ENCODE measurements at places on chromosomes 16 and 17.

- DNase-seq, result no peak
Measured at GRCh38 chr16:74657870-74658642, 8.6 kb downstream of the RFWD3 start.

- no peak for DNase-seq
Measured at GRCh38 chr17:54948380-54948779, 20.1 kb downstream of the COX11 start.

- no peak for DNase-seq
Measured at GRCh38 chr17:79223953-79224352, 149.3 kb downstream of the ENGASE start.

- no peak for DNase-seq
Measured at GRCh38 chr17:38352245-38353085, 821 bp downstream of the SOCS7 start.

- DNase-seq, result no peak
Measured at GRCh38 chr16:51133688-51134087, 17.4 kb downstream of the SALL1 start.

DNA sequence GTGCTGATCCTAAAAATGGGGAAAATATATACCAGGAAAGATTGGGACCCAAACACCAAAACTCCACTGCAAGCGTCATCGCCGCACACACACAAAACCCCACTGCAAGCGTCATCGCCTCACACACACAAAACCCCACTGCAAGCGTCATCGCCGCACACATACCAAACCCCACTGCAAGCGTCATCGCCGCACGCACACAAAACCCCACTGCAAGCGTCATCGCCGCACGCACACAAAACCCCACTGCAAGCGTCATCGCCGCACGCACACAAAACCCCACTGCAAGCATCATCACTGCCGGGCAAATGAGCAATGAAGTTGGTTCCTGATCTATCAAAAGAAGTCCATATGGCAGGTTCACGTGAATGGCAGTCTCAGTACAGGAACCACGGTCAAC is 144.4 kb downstream of the SLC39A11 start:
- DNase-seq, result no peak

DNA sequence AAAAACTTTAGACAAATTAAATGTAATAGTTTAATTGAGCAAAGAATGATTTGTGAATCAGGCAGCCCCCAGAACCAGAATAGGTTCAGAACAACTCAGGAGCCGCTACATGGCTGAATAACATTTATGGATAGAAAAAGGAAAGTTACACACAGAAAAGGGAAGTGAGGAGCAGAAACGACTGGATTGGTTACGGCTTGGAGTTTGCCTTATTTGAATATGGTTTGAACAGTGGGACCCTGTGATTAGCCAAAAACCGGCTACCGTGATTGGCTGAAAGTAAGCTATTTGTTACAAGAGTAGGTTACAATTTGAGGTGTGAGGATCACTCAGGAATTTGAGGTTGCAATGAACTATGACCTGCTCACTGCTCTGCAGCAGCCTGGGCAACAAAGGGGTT is 1139.8 kb downstream of the CDH11 start:
- no peak for DNase-seq

- DNase-seq, result no peak
Measured at GRCh38 chr17:39548494-39549225, 59.1 kb downstream of the NEUROD2 start.

DNA sequence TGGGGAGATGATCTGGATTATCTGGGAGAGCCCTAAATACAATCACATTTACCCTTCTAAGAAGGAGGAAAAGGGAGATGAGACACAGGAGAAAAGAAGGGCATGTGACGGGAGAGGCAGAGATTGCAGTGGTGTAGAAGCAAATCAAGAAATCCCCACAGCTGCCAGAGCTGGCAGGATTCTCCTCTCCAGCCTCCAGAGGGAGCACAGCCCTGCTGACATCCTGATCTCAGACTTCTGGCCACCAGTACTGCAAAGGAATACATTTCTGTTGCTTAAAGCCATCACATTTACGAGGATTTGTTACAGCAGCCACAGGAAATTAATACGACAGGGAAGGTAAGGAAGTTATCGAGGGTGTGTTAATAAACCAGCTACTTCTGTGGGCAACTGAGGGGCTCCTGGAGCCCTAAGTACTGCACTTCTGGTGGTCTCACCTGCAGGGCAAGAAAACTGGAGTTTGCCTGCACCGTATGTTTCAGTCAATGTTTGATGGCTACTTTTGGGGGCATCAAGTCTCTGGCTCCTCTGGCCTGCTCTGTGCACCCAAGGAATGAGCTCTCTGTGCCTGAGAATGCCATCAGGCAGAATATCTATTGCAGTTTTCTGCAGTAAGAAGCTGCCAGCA is 22.9 kb upstream of the CDH13 start:
- no peak for DNase-seq
